Islet precursor cell (in vitro differentiated cells): ENCODE measurements at places on chromosomes 12 and 14.

GRCh38 chr14:79791055-79791732, 420.1 kb downstream of the DIO2 start:
- DNase-seq, result no peak

GRCh38 chr12:31874961-31875608, 84.1 kb upstream of the RESF1 start:
- peak; percentile 75 for DNase-seq

GRCh38 chr12:30211743-30212142, 428.0 kb upstream of the TMTC1 start:
- DNase-seq, result no peak

GRCh38 chr14:88825078-88825458, 617 bp downstream of the TTC8 start:
- DNase-seq, result no peak

DNA sequence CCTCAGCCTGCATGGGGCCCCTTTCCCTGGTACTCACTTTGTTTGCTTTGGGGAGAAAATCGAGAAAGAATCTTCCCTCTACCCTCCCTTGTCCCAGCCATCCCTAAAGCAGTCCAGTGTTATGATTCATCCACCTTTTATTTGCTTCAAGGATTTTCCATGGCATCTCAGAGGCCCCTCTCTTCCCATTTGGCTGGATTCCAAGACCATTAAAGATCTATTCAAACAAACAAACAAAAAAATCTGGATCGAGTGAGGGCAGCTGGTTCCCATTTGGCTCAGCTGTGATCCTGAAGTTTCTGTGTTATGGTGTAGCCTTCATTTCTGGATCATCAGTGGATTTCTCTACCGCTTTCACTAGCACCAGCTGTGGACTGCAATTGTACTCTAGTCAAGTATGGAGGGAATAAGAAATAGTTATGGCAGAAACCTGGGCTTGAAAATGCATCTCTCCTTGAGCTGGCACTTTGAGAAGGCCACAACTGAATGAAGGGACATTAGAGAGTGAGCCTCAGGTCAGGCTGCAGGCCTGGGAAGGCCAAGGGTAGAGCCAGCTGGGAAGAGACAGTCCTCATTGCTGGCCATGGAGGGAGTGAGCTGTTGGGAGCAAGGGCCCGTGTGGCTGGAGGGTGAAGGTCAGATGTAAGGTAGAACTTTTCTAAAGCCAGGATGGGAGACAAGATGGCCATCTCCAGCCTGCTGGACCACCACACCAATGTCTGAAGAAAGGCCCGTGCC, 13.7 kb downstream of the KRT71 start:
- DNase-seq, result no peak

DNA sequence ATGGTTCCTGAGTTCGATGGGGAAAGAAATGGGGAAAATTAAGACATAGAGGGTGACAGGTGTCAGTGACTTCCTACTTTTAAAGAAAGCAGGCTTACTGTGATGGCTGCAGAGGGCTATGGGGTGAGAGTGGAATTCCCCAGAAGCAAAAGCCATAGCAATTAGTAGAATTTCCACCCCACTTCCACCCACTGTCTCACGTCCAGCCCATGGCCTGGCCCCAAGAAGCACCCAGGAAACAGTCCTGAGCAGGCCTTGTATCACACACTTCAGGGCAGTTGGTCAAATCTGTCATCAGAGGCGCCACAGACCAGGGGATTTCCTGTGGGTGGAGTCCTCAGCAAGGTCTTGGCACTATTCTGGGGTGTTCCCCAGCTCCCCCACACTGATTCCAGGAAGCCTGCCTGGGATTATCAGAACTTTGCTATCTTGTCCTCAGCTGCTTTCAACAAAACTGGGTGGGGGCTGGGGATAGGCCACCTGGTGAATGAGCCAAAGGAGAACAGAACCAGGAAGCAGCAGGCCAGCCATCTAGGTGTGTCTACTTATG, 120.1 kb upstream of the CCND2 start:
- no peak for DNase-seq

GRCh38 chr12:68253504-68253903, at the start of gene IL22:
TSS of gene IL22 (minus strand) at chr12:68253604. CDS start at chr12:68253448, 156 bp downstream.
- no peak for DNase-seq

- no peak for DNase-seq
Observed at GRCh38 chr14:24846261-24846660, 203.7 kb downstream of the STXBP6 start.

- peak; percentile 54 for DNase-seq
Observed at GRCh38 chr12:115946867-115947695, 330.4 kb downstream of the MED13L start.

DNA sequence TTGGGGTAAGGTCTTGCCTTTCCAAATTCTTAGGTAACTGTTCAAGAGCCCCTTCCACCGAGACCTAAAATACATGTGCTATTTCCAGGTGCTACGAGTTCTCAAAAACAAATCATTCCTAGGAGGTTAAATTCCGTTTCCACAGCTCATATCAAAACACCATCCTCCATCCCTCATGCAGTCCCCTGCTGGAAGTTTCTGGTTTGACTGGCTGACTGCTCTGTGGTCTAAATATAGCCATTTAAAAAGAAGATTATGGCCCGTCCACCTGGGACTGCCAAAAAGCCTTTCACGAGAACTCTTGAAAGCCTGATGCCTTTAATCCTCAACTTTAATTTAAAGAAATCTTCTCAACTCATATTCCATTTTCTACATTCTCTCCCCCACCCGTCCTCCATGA, 201.5 kb upstream of the MYL2 start:
- DNase-seq, result no peak
